Fibroblast of the aortic adventitia (primary cell): ENCODE measurements at places on chromosomes 12 and 14. TPM values are rescaled to one million over a fixed set of nuclear protein-coding genes. Genes with fewer than 3 reads are reported as not detected.

Gene DBX2
- 0.08 and 0.72 TPM in 2 replicates for total RNA-seq

Gene HCAR1
- 1.5 and 2.2 TPM in 2 replicates for total RNA-seq

Gene BICDL1
- total RNA-seq, result 1.8 TPM in 1 of 2 replicates, not detected in the other

Gene NTF3
- total RNA-seq, result 1.3 TPM in 1 of 2 replicates, not detected in the other

- peak; percentile 71 for DNase-seq
Observed at GRCh38 chr12:116598311-116599284, 39.4 kb downstream of the MAP1LC3B2 start.

DNA sequence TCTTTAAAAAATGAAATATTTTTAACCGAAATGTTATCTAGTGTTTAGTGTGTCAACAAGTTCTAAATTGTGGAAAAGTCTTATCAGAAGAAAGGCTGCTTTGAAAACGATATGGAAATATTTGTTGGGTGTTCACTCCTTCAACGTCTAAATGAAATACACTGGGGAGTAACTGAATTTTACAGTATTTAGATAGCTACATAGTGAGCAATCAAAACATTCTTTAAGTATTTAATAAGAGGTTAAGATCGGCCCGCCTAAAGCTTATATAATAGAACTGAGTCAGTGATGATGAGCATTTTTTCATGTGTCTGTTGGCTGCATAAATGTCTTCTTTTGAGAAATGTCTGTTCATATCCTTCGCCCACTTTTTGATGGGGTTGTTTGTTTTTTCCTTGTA is 228.3 kb downstream of the RAD51B start:
- peak; percentile 77 for DNase-seq

- DNase-seq, result no peak
Observed at GRCh38 chr12:67112586-67112985, 156.6 kb upstream of the CAND1 start.

DNA sequence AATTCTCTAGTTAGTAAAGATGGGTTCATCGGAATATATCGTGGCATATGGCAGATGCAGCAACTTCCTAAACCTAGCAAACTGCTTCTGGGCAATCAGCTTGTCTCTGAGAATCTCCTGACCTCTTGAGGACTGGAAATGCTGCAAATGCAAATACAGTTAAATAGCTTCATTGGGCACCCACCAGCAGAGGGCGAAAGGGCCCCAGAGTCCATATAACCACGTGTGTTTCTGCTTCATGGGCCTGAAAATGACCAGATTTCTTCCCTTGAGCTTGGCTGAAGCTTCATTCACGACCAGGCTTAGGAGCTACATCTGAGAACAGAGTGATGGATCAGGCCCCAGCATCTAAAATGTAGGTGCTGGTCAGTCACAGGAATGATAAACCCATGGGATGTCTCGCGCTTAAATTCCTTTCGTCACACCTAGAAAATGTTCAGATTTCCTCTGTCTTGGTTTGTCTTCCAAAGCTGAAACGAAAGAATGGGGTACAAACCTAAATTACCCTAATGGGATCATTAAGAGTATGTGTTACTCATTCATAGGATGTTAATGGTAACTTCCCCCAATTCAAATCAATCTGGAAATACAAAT is 1482.5 kb upstream of the TMEM132C start:
- DNase-seq, result peak; percentile 52

DNA sequence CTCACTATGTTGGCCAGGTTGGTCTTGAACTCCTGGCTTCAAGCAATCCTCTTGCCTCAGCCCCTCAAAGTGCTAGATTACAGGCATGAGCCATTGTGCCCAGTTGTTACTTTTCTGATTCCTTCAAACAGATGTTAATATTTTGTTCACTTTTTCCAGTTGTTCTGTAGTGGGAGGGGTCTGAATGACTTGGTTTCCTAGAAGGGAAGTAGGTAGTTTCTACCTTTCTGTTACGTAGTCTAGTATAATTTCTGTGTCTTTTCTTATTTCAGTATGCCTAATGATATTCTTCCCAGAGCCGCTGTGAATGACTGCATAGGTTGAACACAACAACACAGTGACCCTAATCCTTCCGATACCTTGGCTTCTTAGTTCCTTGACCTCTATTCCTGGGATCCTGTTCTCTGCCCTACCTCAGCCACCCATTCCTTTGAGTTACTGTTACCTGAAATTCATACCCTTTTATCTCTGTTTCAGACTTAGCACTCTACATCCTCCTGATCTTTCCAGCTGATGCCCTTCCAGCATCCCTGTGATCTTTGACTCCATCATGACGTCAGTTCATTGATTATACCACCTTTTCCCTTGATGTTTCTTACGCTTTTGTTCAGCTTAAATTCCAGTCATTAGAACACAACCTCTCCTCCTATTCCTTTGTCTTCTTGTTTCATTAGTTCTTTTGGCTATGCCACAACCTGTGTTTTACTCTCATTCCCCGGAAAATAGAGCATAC is 33.3 kb downstream of the RCOR1 start:
- DNase-seq, result no peak

GRCh38 chr12:96238336-96239047 is 44.3 kb downstream of the ELK3 start:
- no peak for DNase-seq

DNA sequence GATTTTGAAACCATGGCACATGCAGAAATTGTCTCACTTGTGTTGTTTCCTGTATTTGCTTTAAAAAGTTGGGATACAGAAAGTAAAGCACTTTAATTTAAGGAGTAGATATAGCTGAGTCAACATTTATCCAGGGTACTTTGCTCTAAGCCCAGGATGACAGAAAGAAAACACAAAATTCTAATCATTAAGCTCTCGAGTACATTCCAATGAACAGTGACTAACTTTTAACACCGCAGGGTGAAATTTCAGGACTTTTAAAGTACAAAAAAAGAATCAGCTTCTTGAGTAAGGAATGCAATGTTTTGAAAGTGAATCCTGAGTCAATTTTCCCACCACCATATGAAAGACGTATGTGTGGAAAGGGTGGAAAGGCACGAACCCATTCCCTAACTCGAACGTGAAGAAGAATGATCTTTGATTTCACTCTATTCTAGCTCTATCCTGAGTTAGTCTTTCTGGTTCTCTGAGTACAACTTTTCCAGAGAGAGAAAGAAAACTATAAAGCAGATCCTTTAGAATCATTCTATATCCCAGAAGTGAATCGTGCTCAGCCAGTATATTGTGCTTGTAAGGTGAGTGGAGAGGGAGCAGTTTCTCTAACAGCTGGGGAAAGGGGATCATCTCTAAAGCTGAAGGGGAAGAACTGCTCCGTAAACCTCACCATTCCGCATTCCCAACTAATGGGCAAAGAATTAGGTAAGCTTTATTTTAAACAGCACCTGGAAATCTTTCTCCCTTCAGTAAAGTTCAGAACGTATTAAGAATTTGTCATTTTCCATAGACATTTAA is 779.0 kb upstream of the FLRT2 start:
- DNase-seq, result no peak

- DNase-seq, result no peak
Observed at GRCh38 chr14:34231626-34232025, 230.4 kb downstream of the SPTSSA start.

GRCh38 chr12:131511391-131511802 is 199.5 kb upstream of the SFSWAP start:
- no peak for DNase-seq
